ENCODE measurements at places on chromosomes 6 and 20.

- no peak for DNase-seq
Measured at GRCh38 chr6:4655196-4656025, 120.8 kb upstream of the CDYL start.

DNA sequence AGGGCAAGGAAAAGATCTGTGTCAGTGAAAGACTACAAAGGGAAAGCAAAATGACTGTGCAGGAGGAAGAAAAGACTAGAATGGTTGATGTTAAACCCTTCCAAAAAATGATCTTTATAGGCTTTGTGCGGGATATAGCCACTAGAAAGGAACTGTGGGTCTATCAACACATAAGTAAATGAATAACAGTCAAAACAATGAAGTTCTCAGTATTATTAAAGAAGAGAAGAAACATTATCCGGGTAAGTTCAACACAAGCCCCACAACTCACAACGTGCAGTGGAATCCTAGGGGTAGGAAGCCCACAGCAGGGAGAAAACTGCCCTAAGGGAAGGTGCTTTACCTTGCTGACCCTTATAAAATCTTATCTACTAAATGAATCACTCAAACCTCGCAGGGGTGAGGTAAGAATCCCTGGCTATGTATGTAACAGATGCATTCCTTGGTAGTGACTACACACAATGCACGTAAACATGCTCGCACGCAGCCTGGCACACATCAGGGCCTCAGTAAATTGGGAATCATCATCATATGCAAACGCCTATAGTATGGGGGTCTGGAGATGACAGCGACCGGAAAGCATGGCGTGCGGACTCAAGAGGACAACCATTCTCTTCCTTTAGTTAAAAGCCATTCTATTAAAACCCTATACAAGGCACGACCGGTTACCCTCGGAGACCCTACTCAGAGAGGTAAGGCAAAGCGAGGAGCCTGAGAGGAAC lies 11.3 kb downstream of the TFAP2A start:
- DNase-seq, result no peak

GRCh38 chr6:10278746-10279145 lies 136.1 kb downstream of the TFAP2A start:
- no peak for DNase-seq

DNA sequence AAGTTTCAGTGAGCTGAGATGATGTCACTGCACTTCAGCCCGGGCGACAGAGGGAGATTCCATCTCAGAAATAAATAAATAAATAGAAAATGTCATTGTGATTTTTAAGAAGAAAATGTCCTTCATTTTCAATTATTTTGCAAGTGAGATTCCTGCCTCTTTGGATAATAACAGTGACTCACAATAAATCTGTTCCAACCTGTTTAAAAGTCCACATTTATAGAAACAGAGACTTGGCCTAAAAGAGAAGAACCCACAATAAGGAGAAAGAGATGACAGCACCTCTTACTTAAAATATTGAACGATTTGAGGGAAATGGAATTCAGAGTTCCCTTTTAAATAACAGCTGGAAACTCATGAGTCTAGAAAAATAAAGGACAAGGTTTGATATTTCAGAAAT lies 373.4 kb upstream of the NOX3 start:
- no peak for DNase-seq

GRCh38 chr20:24971376-24972101 lies 21.0 kb downstream of the APMAP start:
- DNase-seq, result no peak

DNA sequence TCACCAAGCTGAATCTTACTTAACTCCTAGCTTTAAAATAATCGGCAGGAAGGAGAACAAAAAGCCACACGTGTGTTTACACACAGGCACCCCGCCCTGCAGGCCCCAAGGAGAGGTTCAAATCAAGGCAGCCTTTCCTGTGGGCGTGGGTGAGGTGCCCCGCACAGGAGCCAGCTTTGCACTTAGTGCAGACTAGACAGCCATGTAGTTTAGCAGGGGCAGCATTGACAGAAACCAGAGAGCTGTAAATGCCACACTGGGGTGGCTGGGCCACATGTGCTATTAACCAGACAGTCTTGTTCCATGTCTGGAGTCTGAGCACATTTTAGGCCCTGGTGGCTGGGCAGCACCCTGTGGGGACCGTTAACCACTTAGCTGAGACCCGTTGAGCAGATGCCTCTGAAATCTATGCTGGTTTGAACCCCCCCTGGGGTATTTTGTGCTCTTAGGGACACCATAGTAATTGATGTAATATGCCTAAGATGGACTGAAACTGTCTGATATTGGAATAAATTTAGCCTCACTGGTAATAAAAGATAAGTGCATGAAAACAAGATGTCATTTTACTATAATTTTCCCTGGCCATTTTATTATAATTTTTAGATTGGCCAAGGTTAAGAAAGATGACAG lies 106.4 kb upstream of the KCNG1 start:
- no peak for DNase-seq

- DNase-seq, result no peak
Measured at GRCh38 chr6:44074813-44075646, 52.2 kb downstream of the MRPL14 start.

DNA sequence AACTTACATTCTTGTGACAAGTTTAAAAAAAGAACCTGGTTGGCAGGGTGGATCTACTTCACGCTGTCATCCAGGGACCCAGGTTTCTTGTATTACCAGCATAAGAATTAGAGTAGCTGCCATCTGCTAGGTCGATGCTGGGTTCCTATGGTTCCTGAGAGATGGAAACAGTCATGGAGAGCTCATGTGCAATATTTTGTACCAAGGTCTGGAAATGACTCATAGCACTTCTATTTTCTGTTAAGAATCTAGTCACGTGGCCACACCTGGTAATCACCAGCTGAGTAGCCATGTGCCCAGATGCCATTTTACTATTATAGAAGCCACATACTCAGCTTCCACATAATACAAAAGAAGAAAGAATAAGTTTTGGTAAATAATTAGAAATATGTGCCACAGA lies 171.3 kb downstream of the CD83 start:
- no peak for DNase-seq

DNA sequence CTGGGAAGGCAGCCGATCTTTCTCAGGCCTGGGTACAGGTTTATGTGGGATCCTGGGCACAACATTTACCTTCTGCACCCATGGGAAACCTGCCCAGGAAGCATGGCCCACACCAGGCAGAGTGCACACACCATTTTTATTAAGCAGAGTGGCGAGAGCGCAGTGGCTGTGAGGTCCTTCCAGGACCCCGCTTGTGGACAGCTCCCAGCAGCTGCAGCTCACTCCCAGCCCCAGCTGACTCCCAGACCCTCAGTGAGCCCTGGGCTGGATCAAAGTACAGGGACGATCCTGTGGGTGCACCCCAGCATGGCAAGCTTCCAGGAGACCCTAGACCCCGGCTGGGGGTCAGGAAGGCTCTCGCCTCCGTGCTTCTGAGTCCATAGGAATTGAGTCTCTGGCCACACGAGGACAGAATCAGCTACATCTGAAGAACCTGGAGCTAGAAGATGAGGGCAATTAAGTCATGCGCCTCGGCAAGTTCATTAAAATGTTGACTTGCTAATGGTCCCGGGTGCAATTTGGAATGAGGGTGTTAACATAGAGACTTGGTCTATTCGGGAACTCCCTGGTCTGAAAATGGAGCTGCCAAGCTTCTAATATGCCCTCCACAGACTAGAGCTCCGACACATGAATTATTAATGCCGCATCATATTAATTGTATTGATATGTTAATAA lies 65.4 kb upstream of the SLCO4A1 start:
- DNase-seq, result no peak

- DNase-seq, result no peak
Measured at GRCh38 chr20:36465109-36466080, 75.9 kb upstream of the MYL9 start.

DNA sequence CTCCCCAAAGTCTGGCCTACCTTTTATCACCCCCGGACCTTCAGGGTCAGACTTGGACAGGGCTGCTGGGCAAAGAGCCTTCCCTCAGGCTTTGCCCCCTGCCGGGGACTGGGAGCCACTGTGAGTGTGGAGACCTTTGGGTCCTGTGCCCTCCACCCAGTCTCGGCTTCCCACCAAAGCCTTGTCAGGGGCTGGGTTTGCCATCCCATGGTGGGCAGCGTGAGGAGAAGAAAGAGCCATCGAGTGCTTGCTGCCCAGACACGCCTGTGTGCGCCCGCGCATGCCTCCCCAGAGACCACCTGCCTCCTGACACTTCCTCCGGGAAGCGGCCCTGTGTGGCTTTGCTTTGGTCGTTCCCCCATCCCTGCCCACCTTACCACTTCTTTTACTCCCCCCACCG lies 10.3 kb downstream of the VEGFA start:
- DNase-seq, result no peak

DNA sequence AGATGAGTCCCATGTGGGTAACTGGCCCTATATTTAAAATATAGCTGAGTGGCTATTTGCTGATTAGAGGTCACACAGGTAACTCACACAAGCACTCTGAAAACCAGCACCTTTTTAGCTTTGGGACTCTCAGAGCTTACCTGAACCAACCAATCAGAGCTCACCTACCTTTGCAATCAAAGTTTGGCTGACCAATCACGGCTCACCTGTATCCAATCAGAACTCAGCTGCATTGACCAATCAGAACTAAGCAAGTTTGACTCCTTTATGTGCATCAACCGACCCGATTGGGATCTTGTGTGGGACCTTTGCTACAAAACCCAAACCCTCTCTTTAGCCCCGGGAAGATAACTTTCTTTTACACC lies 106.8 kb upstream of the NXT1 start:
- no peak for DNase-seq

DNA sequence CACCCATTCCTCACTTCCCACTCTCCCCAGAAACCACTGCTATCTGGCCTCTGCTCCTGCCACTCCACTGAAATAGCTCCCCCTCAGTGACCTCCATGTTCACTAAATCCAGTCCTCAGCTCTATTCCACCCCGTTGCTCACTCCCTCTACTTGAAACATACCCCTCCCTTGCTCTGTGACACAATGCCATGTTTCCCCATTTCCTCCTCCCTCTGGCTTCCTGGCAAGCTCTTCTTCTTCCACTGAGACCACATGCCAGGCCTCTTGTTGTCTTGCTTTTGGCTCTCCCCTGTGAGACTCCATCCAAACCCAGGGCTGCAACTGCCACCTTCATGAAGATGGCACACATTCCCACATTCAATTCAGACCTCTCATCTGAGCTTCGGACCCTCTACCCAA lies 13.9 kb downstream of the TMEM151B start:
- no peak for DNase-seq

DNA sequence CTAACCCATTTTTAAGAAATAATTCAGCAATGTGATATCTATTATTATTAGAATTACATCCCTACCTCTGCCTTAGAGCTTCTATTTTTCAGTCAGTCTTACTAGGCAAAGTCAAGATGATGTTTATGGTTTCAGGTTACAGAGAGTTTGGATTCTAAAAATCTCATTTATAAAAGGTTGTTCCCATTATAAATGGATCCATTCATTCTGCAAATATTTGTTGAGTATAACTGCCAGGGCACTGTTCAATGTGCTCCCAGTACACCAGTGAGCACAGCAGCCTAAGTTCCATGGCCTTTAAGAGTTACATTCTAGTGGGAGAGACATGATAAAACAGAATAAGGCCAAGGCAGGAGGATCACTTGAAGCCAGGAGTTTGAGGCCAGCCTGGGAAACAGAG lies 75.9 kb upstream of the EYA4 start:
- DNase-seq, result no peak

GRCh38 chr6:145801021-145801420 lies 13.6 kb downstream of the FBXO30 start:
- DNase-seq, result no peak

GRCh38 chr6:125231133-125231532 lies 70.6 kb downstream of the HDDC2 start:
- DNase-seq, result no peak

DNA sequence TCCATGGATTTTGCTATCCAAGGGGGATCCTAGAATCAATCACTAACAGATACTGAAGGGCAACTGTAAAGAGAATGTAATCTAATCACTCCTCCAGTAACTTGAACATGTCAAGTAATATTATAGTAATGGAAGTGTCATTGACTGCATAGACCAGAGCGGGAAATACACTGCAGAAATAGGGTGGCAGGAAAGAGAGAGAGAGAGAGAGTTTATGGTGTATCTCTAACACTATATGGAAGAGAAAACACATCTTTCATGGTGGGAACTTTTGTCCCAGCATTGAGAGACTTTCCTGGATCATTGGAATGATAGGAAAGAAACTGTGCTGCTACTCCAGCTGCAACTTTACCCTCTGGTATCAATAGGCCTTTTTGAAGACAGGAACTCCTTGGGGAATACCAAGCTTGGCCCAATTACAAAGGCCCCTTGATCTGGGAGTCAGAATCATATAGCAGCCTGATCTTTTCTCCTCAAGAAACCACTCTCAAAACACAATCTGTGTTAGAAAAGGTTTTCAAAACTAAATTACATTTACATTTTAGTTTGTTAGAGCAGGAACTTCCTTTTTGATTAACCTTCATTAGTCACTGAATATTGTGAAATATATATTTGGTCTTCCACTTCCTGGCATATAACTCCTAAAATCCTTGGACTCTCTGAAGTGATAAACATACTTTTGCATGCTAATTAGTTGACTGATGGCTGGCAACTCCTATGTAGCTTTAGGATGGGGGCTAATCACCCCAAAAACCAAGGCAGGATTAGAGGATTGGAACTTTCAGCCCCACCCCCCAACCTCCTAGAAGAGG lies 29.5 kb upstream of the RNGTT start:
- no peak for DNase-seq

GRCh38 chr6:33254591-33254990 lies 17.1 kb downstream of the VPS52 start:
- DNase-seq, result no peak

DNA sequence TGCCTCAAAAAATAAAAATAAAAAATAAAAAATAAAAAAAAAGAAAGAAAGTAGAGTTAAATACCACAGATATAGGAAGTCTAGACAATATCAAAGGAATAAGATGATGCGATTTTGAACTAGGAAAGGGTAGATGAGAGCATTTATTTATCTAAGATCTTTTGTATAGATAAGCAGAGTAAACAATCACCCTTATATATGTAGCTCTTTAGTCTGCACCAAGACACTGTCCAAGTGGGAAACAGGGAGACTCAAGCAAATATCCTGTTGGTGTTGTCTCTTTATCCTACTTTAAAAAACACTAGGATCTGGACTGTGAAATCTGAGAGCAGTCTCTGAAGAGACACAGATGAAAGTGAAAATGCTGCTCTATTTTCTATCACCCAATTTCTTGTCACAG lies 587.0 kb upstream of the FLRT3 start:
- no peak for DNase-seq

DNA sequence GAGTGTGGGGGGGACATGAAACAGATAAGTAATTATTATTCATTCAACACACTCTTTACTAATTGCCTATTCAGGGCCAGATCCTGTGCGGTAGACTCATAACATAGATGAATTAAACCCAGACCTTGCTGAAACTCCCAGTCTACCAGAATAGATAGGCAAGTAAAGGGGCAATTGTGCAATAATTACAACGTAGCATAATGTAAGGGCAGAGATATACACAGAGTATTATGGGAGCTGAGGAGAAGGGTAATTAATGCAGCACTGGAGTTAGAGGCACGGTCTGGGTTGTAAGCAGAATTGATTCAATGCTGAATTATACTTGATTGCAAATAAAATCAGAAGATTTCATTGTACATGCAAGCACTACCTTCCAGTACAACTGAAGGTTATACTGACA lies 29.2 kb downstream of the RIMS4 start:
- DNase-seq, result no peak
